ENCODE measurements at places on chromosomes 7 and 10.

- DNase-seq = no peak
These were observed 74.1 kb downstream of the RUNDC3B start for GRCh38 chr7:87702326-87702725.

DNA sequence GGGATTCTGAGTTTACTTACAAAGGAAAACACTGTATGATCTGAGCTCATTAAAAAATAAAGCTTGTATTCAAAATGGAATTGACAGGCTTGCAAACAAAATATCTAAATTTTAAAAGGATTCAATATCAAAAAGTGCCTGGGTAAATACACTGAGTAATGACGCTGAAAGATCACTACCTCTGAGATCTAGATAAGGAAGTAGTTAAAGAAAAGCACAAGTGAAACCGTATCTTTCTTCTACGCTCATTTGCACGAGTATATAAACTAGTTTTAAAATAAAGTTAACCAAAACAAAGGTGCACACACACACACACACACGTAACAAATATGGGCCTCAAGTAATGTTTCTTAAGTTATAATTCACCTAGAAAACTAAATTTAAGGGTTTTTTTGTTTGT lies 93.4 kb downstream of the SNX13 start:
- DNase-seq = no peak

- DNase-seq = no peak
These were observed 151.6 kb downstream of the TMEM26 start for GRCh38 chr10:61301575-61301974.

DNA sequence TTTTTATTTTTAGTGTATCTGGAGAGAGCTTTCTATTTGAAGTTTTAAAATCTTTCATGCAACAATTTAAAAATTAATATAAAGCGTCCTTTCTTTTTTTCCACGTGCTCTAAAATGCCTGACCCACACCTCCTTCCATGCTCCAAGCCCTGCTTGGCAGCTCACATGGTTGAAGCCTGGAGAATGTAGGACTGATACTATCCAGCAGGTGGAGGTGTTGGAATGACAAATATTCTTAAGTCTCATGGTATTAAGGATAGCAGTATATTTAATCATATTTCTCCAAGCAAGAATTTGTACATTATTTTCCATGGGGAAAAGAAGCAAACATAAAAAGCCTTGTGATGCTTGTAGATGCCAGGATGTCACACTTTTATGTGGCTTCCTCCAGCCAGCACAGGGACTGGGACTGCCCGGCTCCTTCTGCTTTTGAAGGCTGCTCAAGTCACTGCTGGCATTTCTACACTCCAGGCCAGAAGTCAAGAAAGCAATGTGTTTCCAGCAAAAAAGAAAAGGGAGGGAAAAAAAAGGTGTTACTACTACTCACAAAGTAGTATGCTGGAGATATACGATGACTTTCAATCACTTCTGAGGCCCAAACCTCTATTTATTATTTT lies 49.7 kb downstream of the BZW2 start:
- DNase-seq = no peak

GRCh38 chr10:78991187-78991586 lies 77.6 kb upstream of the ZMIZ1 start:
- no peak for DNase-seq

DNA sequence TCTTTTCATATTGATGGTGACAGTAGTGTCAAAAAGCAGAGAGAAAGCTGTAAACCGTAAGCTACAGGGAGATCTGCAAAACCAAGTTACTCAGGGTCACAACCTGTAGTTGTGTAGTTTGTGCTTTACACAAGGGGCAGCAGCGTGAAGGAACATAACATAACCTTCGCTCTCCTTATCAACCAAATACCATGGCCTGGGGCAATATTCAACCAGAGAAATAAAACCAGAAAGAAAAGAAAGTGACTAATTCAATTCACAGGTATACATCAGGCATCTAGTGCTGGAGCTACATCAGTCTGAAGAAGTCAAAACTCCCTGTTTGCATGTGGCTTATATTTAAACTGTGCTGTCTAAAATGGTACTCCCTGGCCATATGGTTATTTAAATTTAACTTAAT lies 224.3 kb downstream of the TWIST1 start:
- no peak for DNase-seq

- DNase-seq = no peak
These were observed 117.5 kb upstream of the UNC5B start for GRCh38 chr10:71094712-71095390.

- no peak for DNase-seq
These were observed 205.2 kb downstream of the GLRX3 start for GRCh38 chr10:130341356-130341755.

DNA sequence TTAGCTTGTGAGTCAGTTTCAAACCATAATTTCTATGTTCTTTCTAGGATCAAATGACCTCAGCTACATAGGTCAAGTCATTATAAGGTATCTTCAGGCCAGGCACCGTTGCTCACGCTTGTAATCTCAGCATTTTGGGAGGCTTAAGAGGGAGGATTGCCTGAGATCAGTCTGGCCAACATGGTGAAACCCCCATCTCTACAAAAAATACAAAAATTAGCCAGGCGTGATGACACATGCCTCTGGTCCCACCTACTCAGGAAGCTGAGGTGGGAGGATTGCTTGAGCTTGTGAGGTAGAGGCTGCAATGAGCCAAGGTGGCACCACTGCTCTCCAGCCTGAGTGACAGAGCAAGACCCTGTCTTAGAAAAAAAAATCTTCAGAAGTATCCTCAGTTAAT lies 362.3 kb downstream of the GATA3 start:
- no peak for DNase-seq

GRCh38 chr10:24722131-24722675 lies 1.5 kb downstream of the ARHGAP21 start:
- DNase-seq = peak; percentile 8

- DNase-seq = no peak
These were observed 35.5 kb upstream of the KMT2E start for GRCh38 chr7:104978460-104978859.

DNA sequence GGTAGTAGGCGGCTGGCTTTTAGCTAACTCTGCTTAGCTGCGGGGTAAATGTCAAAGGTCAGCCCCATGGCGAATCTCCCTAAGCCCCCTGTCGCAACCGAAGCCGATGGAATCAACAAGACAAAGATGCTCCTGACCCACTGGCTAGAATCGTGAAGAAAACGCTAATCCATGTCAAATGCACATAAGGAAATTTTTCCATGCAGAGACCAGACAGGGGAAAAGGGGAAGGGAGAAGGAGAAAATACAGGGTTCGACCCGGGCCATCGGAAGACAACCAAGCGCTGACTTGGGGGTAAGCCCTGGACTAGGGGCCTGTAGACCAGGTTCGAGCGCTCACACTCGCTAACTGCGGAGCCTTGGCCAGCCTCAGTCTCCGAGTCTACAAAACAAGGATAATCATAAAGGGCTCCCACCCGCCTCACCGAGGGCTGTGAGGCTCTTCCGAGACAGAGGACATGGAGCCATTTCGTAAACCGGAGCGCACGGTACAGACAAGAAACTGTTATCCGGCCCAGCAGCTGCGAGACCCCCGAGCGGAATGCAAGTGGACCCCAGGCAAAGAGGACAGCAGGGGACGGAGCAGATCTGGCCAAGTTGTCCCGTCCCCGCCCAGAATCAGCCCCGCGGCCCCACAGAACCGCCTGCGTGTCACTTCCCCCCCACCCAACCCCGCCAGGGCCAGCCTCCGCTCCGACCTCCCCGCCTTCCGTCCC lies 507 bp downstream of the SAR1A start:
- no peak for DNase-seq

- no peak for DNase-seq
These were observed 173.6 kb upstream of the STEAP4 start for GRCh38 chr7:88480271-88480670.

GRCh38 chr10:89159316-89159715 lies 47.8 kb downstream of the CH25H start:
- no peak for DNase-seq

DNA sequence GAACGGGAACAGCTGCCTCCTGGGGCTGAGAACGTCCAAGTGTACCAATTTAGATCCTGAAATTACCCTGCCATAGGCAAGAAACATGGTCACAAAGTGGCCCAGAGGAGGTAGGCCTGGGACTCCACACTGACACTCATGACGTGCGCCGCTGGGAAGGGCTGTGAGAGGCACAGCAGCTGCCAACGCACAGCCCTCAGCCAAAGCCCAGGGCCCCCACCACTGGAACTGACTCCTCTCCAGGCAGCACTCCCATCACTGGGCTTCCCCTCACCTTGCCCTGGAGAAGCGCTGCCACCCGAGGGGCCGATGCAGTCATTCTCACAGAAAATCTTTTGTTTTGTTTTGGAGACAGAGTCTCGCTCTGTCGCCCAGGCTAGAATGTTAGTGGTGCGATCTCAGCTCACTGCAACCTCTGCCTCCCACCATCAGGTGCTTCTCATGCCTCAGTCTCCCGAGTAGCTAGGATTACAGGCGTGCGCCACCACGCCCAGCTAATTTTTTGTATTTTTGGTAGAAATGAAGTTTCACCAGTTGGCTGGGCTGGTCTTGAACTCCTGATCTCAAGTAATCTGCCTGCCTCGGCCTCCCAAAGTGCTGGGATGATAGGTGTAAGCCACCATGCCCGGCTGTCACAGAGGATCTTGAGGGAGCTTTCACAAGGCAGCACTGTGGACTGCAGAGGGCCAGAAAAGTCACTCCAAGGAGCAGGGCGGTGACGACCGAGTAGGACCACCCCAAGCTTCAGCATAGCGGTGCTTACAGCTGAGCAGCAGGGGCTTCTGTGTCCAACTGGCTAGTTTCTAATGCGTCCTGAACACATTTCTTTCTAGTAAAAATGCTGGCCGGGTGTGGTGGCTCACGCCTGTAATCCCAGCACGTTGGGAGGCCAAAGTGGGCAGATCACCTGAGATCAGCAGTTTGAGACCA lies 13.5 kb downstream of the GUSB start:
- DNase-seq = no peak

DNA sequence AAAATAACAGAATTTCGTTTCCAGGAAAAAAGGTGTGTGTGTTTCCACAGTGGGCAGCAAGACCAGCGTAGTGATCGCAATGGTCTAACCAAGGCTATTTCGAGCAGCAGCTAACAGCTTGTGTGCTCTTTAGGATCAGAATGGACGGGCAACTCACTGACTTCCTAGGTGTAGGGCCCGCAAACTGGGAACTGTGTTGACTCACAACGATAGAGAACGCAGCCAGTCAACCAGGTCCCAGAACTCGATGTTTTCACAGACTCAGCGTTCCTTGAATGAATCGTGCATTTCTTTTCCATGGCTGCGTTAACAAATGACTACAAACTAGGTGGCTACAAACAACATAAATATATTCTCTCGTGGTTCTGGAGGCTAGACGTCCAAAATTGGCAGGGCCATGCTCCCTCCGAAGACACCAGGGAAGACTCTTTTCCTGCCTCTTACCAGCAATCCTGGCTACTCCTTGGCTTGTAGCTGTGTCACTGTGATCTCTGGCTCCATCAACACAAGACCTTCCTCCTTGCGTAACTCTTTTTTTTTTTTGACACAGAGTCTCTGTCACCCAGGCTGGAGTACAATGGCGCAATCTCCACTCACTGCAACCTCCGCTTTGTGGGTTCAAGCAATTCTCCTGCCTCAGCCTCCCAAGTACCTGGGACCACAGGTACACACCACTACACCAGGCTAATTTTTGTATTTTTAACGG lies 39.1 kb downstream of the PODXL start:
- no peak for DNase-seq

- DNase-seq = no peak
These were observed 102.5 kb downstream of the CDK14 start for GRCh38 chr7:90698616-90699015.

- DNase-seq = no peak
These were observed 176.1 kb upstream of the PHYHIPL start for GRCh38 chr10:59000162-59000825.

- DNase-seq = peak; percentile 27
These were observed 5.2 kb downstream of the DUSP5 start for GRCh38 chr10:110502851-110503301.

- no peak for DNase-seq
These were observed 287.4 kb downstream of the EXOC4 start for GRCh38 chr7:133540096-133540860.

DNA sequence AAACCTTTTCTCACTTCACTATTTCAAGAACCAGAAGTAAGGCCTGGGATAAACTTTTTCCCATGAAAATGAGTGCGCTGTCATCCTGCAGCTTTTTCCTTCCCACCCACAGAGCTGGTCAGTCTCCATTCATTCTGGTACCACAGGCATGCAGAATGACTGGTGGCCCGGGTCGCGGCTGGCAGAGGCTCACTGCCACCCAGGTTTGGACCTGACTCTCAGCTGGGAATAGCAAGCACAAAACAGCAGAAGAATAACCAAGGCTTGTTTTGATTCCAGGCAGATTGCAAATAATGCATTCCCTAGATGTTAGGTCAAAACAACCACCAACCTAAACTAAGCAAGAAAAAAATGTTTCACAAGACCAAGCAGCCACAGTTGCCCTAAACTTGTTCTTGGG lies 190.5 kb upstream of the NRP1 start:
- DNase-seq = no peak

DNA sequence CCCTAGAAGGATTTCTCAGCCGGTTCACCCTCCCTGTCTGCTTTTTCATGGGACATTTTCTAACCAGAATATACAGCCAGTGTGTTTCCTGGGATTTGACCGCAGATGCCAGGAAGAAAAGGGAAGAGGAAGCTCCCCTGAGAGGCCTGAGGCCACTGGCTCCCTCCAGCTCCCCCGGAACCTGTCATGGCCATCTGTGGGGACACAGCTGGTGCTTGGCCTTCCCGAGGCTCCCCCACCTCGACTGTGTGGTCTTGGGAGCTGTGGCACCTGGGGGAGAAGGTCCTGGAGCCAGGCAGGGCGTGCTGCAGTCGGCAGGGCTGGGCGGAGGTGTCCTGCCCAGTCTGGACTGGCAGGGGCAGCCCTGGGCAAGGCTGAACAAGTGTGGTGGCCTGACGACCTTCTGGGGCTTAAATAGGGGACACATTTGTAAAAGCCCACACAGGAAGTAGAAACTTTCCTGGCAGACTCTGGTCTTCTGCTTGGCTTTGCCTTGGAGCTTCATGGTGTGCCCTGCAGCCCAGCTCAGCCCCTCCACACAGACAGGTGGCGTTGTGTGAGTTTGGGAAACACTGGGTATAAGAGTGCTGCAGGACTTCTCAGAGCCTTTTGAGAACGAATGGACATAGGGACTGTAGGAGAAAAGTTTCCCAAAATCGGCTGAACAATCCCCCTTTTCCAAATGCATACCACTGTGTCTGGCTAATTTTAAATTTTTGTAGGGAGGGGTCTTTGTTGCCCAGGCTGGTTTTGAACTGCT lies 6.8 kb downstream of the BRI3 start:
- no peak for DNase-seq

DNA sequence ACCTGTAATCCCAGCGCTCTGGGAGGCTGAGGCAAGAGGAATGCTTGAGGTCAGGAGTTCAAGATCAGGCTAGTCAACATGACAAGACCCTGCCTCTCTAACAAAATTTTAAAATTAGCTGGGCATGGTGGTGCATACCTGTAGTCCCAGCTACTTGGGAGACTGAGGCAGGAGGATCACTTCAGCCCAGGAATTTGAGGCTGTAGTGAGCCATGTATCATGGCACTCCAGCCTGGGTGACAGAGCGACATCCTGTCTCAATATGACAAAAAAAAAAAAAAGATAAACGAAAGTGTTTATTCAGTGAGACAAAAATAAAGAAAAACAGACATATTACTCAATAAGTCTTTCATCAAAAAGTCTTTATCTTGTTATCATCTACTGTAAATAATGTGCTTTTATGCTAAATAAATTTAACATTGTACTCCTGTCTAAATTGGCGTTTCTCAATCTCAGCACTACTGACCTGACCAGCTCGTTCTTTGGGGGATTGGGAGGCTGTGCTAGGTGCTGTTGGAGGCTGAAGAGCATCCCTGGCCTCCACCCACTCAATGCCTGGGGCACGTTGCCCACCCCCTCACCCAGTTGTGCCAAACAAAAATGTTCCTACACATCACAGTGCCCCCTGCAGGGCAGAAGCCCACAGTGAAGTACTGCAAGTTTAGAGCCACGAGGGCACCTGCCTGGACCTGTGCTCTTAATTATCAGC lies 57.7 kb downstream of the NCAPG2 start:
- DNase-seq = no peak
